ENCODE measurements at places on chromosomes 2 and 18.

- no peaks in the 10 kb centered on the region for H3K27me3 ChIP-seq
- H3K27ac ChIP-seq = no peak overlapping the region
- DNase-seq = no peak
- H3K4me3 ChIP-seq = no peak overlapping the region
Observed at GRCh38 chr18:22684268-22684667, 248.9 kb upstream of the RBBP8 start.

GRCh38 chr2:6945087-6945813 is 28.0 kb downstream of the RNF144A start:
- H3K27ac ChIP-seq = no peak overlapping the region
- no peak for DNase-seq
- H3K27me3 ChIP-seq = no peaks in the 10 kb centered on the region
- no peak overlapping the region for H3K4me3 ChIP-seq
- H3K36me3 ChIP-seq = peaks cover 19% of the 10 kb centered on the region

DNA sequence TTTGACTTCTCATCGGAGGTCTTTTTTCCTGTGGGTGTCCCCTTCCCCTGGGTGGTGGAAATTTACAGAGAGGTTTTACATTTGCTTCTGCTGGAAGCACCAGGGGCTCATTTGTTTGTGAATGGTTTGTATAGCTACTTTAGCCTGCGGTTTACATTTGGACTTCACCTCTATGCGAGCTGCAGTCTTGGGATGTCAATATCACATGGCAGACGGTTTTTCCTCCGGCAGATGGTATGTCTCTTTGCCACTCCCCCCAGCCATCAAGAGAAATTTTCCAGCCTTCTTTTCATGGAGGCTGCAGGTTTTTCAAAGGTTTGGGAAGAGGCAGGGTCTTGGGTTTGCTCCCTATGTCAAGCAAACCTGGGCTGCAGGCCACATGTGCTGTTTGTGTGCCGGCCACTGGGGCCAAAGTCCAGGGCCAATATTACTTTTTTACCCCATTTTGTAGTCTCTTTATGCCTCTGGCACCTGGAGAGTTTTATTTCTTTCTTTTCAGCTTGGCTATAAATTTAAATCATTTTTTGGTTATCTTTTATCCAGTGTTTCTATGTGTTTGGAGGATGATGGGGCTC is 23.9 kb upstream of the BOD1L2 start:
- DNase-seq = no peak
- no peaks in the 10 kb centered on the region for H3K36me3 ChIP-seq
- no peaks in the 10 kb centered on the region for H3K4me1 ChIP-seq
- no peak overlapping the region for H3K4me3 ChIP-seq
- H3K27ac ChIP-seq = no peak overlapping the region

GRCh38 chr2:197011021-197011417 is 84.5 kb upstream of the PGAP1 start:
- peaks cover 72% of the 10 kb centered on the region for H3K36me3 ChIP-seq
- DNase-seq = no peak
- no peaks in the 10 kb centered on the region for H3K27me3 ChIP-seq
- no peak overlapping the region for H3K27ac ChIP-seq
- no peak overlapping the region for H3K4me3 ChIP-seq
- H3K4me1 ChIP-seq = no peaks in the 10 kb centered on the region

DNA sequence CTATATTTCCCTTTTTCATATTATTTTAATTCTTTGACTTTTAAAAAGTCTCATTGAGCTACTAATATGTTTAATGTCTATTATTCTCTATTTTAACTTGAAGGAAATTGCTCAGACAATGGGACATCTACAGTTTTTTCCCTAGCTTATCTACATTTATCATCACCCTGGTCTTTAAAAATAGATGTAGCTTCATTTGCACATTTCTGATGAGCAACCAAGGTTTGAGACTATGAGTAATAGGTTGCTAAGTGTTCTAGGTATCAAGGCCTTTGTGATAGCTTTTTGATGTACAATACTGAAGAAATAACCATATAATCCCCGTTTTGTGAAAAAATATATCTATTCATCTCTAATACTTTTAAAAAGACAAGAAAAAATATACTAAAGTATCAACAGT is 47.0 kb downstream of the STAT4 start:
- H3K27ac ChIP-seq = no peak overlapping the region
- DNase-seq = no peak
- peaks cover 4% of the 10 kb centered on the region for H3K4me1 ChIP-seq
- H3K4me3 ChIP-seq = no peak overlapping the region

GRCh38 chr2:183229386-183229785 is 105.1 kb downstream of the NUP35 start:
- no peaks in the 10 kb centered on the region for H3K36me3 ChIP-seq
- H3K27me3 ChIP-seq = no peaks in the 10 kb centered on the region
- H3K4me1 ChIP-seq = no peaks in the 10 kb centered on the region
- H3K27ac ChIP-seq = no peak overlapping the region
- H3K4me3 ChIP-seq = no peak overlapping the region

- H3K4me3 ChIP-seq = no peak overlapping the region
- H3K4me1 ChIP-seq = no peaks in the 10 kb centered on the region
- H3K36me3 ChIP-seq = peaks cover 8% of the 10 kb centered on the region
- no peak overlapping the region for H3K27ac ChIP-seq
- no peak for DNase-seq
- no peaks in the 10 kb centered on the region for H3K27me3 ChIP-seq
Observed at GRCh38 chr18:56789004-56789888, 138.1 kb downstream of the WDR7 start.

- no peak overlapping the region for H3K4me3 ChIP-seq
- no peak for DNase-seq
- peaks cover 18% of the 10 kb centered on the region for H3K4me1 ChIP-seq
- H3K27me3 ChIP-seq = no peaks in the 10 kb centered on the region
Observed at GRCh38 chr2:241608881-241609280, 28.1 kb downstream of the THAP4 start.

- no peak overlapping the region for H3K27ac ChIP-seq
- H3K36me3 ChIP-seq = no peaks in the 10 kb centered on the region
Observed at GRCh38 chr2:9772999-9773902, 70.0 kb upstream of the TAF1B start.

- no peak overlapping the region for H3K27ac ChIP-seq
- H3K36me3 ChIP-seq = no peaks in the 10 kb centered on the region
- H3K27me3 ChIP-seq = no peaks in the 10 kb centered on the region
- H3K4me3 ChIP-seq = no peak overlapping the region
- peaks cover 25% of the 10 kb centered on the region for H3K4me1 ChIP-seq
- no peak for DNase-seq
Observed at GRCh38 chr2:68465081-68465916, 1.8 kb downstream of the FBXO48 start.

GRCh38 chr18:13247506-13247905 is 28.9 kb downstream of the LDLRAD4 start:
- DNase-seq = no peak
- H3K4me1 ChIP-seq = no peaks in the 10 kb centered on the region
- no peaks in the 10 kb centered on the region for H3K36me3 ChIP-seq
- no peak overlapping the region for H3K4me3 ChIP-seq
- H3K27me3 ChIP-seq = no peaks in the 10 kb centered on the region

- H3K27me3 ChIP-seq = no peaks in the 10 kb centered on the region
- peaks cover 4% of the 10 kb centered on the region for H3K36me3 ChIP-seq
- H3K27ac ChIP-seq = peak overlapping the region; percentile 91
- peak; percentile 89 for DNase-seq
- H3K4me1 ChIP-seq = peaks cover 78% of the 10 kb centered on the region
- peak overlapping the region; percentile 96 for H3K4me3 ChIP-seq
Observed at GRCh38 chr2:240565333-240566202, 2.7 kb upstream of the RNPEPL1 start.

DNA sequence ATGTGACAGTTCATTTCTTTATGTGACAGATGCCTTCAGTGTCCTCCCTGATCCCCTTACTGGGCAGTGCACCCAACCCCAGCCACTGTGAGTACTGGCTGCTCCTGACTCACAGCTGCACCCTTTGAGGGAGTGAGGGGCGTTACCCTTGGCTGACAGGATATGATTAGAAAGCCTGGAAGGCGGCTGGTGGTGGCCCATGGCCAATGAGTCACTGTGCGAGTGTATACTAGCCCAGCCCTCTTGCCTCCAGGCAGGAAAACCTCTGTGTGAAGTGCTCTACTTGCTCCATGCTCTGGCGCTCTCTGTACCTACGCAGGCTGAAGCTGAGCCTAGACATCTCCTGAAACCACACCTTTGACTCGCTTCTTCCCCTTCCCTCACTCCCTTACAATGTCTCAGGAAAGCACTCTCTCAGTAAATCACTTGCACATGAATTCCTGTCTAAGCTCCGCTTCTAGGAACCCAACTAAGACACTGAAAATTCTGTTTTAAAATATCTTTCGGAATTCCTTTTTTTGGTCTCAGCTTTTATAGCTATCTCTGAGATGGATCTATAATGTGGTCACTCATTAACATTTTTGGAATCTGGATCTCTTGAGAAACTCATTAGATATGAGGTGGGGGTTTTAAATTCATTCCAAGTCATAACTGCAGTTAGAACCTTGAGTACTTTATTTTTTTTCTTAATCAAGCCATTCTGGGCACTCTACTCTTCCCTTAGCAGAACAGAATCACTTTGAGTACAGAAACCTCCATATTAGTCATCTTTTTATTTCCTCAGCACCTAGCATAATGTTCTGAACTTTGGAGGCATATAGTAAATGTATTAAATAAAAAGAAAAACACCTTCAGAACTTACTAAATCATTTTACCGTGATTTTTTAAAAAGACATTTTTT is 25.3 kb upstream of the STAM2 start:
- no peaks in the 10 kb centered on the region for H3K27me3 ChIP-seq
- H3K27ac ChIP-seq = no peak overlapping the region
- no peak overlapping the region for H3K4me3 ChIP-seq

- H3K4me1 ChIP-seq = no peaks in the 10 kb centered on the region
- peak overlapping the region; percentile 27 for H3K27ac ChIP-seq
- H3K27me3 ChIP-seq = no peaks in the 10 kb centered on the region
- H3K4me3 ChIP-seq = no peak overlapping the region
- no peaks in the 10 kb centered on the region for H3K36me3 ChIP-seq
- no peak for DNase-seq
Observed at GRCh38 chr2:46814160-46814961, 101.2 kb downstream of the MCFD2 start.

- no peak overlapping the region for H3K27ac ChIP-seq
- H3K27me3 ChIP-seq = no peaks in the 10 kb centered on the region
- DNase-seq = no peak
- H3K36me3 ChIP-seq = no peaks in the 10 kb centered on the region
- H3K4me1 ChIP-seq = no peaks in the 10 kb centered on the region
Observed at GRCh38 chr2:15212249-15212648, 348.9 kb downstream of the NBAS start.

GRCh38 chr2:174078275-174078674 is 113.1 kb upstream of the SP3 start:
- no peaks in the 10 kb centered on the region for H3K27me3 ChIP-seq
- no peak overlapping the region for H3K4me3 ChIP-seq
- H3K27ac ChIP-seq = no peak overlapping the region
- no peaks in the 10 kb centered on the region for H3K36me3 ChIP-seq
- H3K4me1 ChIP-seq = no peaks in the 10 kb centered on the region

DNA sequence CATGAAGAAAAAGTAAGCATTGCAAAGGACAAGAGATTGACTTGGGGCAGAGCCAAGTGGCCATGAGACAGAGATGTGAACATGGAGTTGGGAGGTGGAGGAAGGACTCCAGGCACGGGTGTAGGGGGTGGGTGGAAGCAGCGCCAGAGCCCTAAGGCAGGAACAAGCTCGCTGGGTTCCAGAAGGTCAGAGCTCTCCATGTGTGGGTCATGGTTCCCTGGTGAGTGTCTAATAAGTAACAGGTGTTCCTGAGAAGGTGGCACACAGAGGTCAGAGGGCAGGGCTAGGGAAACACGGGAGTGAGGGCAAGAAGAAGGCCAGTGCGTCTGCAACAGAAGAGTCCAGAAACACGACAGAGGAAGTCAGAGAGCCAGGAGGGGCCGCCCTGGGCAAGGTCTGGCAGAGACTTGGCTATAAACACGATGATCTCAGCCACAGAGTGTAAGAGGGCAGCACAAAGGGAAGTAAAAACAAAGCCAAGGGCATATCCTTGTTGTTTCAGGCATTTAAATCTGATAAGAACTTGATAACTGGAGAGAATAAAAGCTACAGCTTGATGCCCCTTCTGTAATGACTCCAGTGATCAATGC is 260.8 kb downstream of the TGIF1 start:
- no peak overlapping the region for H3K27ac ChIP-seq
- no peaks in the 10 kb centered on the region for H3K27me3 ChIP-seq
- DNase-seq = no peak
- H3K36me3 ChIP-seq = no peaks in the 10 kb centered on the region

- no peaks in the 10 kb centered on the region for H3K36me3 ChIP-seq
- no peaks in the 10 kb centered on the region for H3K4me1 ChIP-seq
- H3K27me3 ChIP-seq = no peaks in the 10 kb centered on the region
- H3K4me3 ChIP-seq = no peak overlapping the region
- H3K27ac ChIP-seq = no peak overlapping the region
- DNase-seq = no peak
Observed at GRCh38 chr2:174227748-174228147, 20.6 kb downstream of the OLA1 start.

GRCh38 chr18:49527631-49528327 is 34.1 kb upstream of the LIPG start:
- no peaks in the 10 kb centered on the region for H3K27me3 ChIP-seq
- no peak for DNase-seq
- no peak overlapping the region for H3K4me3 ChIP-seq

DNA sequence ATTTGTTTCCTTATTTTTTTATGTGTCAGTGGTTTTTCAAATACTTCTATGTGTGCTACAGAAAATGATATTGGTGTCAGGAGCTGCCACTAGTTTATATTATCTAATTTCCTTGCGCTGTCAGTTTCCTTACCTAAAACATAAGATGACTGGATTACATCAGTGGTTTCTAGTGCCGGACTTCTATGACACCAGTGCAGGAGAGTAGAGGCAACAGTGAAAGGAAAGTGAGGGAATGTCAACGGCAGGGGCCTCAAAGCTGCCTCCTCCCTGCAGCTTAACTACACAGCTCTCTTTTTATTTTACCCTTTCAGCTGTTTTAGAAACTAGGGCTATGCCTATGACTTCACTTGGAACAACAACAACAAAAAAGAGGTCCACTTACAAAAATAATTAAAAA is 6.5 kb downstream of the ERBB4 start:
- H3K4me1 ChIP-seq = no peaks in the 10 kb centered on the region
- no peaks in the 10 kb centered on the region for H3K36me3 ChIP-seq
- DNase-seq = no peak
- no peak overlapping the region for H3K4me3 ChIP-seq
- no peak overlapping the region for H3K27ac ChIP-seq
- H3K27me3 ChIP-seq = peaks cover 5% of the 10 kb centered on the region

GRCh38 chr2:190069936-190070696 is 7.6 kb upstream of the MSTN start:
- peak; percentile 20 for DNase-seq
- no peak overlapping the region for H3K27ac ChIP-seq
- no peaks in the 10 kb centered on the region for H3K36me3 ChIP-seq
- H3K27me3 ChIP-seq = no peaks in the 10 kb centered on the region
- H3K4me3 ChIP-seq = no peak overlapping the region

- peaks cover 3% of the 10 kb centered on the region for H3K36me3 ChIP-seq
- H3K4me1 ChIP-seq = peaks cover 33% of the 10 kb centered on the region
- H3K4me3 ChIP-seq = no peak overlapping the region
- no peaks in the 10 kb centered on the region for H3K27me3 ChIP-seq
- no peak overlapping the region for H3K27ac ChIP-seq
Observed at GRCh38 chr2:74385396-74385795, 5.3 kb upstream of the DCTN1 start.

GRCh38 chr18:55559739-55560138 is 28.3 kb downstream of the TCF4 start:
- no peaks in the 10 kb centered on the region for H3K27me3 ChIP-seq
- no peak overlapping the region for H3K4me3 ChIP-seq
- H3K27ac ChIP-seq = no peak overlapping the region
